ENCODE measurements at places on chromosomes 1 and 21.

GRCh38 chr1:51518586-51519047 is 449 bp downstream of the EPS15 start:
- peak; percentile 22 for DNase-seq

GRCh38 chr1:199204231-199204630 is 565.4 kb downstream of the PTPRC start:
- no peak for DNase-seq

DNA sequence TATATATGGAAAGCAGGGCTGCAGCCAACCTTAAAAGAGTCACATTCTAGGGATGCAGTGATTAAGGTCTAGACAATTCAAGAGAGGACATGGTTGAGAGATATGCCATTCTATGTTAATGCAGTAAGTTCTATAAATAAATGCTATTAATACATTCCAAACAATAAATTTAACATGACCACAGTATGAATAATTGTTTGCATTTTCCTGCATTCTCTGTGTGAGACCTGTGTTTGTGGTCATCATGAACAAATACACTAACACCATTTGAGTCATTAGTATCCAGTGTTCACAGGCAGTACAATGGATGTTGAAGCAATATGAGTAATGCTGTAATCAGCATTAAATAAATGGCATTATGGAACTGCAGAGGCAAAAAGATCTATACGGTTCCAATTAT is 5.5 kb upstream of the ZRANB2 start:
- DNase-seq, result no peak

DNA sequence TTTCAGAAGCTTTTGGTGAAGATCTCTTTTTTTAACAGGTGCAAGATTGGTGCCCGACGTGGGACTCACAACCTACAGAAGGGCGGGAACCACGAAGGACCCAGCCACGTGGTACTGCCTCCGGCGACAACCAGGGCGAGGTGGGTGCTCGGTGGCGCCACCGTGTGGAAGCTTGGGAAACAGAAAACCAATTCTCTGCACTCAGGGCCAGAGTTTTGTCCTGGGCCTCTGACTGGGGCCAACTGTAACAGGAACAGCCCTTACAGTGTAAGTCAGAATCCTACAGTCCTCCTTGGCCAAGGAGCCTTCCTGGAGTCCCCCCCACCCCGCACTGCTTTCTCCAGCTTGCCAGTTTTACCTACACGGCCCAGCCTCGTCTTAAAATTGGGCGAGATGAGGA is 11.6 kb upstream of the S100A7A start:
- DNase-seq, result peak; percentile 37

- DNase-seq, result no peak
Measured at GRCh38 chr1:204464187-204464631, 30.4 kb downstream of the PIK3C2B start.

DNA sequence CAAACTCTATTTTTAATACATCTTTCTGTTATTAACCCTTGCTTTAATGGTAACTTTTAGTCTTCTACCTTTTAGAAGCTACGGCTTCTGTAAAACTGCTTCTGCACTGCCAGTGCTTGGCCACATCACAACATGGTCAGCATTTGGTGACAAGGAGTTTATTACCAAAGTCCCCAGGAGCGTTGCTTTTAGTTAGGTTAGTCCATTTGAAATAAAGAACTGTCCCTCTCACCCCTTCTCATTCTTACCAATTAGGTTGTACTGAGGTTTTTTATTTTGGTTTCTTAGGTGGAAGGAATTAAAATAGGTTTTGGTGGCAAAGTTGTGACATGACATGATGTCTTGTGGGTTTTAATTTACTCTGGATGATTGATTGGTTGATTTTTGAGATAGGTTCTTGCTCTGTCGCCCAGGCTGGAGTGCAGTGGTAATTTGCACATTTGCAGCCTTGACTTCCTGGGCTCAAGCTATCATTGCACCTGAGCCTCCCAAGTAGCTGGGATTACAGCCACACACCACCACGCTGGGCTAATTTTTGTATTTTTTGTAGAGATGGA is 39.2 kb downstream of the SPEN start:
- DNase-seq, result no peak

GRCh38 chr1:78045563-78045925 is 222 bp upstream of the GIPC2 start:
- DNase-seq, result no peak

DNA sequence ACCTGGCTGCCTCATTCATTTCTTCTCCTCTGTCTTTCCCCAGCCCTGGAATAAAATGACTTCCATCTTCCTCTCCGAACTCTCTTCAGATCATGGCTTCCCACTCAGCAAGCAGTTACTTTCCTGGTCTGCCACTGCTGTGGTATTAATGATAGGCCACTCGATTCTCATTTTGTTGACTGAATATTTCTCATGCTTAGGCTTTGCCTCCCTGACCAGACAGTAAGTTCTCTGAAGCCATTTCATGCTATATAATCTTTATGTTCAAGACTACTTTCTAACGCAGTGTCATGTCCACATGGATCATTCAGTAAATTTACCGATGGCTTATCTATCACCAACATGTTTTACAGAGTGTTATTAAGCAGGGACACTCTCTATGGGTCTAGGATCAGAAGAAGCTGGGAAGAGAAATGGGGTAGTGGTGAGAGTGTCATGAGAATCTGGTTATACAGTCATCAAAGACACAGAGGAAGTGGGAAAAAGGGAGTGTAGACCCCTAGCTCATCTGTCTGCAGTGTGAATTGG is 20.6 kb downstream of the RUNX1 start:
- DNase-seq, result no peak

DNA sequence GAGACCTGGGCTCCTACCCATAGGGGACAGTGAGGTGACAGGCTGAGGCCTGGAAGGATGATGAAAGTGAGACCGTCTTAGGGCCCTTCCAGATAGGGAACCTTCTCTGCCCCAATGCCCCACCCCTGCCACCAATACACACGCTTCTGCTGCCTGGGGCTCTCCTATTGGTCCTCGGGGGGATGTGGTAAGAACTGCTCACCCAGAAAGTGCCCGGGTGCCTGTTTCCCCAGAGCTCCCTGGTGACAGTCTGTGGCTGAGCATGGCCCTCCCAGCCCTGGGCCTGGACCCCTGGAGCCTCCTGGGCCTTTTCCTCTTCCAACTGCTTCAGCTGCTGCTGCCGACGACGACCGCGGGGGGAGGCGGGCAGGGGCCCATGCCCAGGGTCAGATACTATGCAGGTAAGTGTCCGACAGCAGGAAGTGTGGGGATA is 948 bp downstream of the SEMA4A start:
- peak; percentile 71 for DNase-seq

GRCh38 chr1:162279136-162279498 is 97.5 kb downstream of the SPATA46 start:
- DNase-seq, result no peak

GRCh38 chr1:119673171-119673940 is 25.3 kb upstream of the ZNF697 start:
- no peak for DNase-seq
